ENCODE measurements at places on chromosomes 3 and 15.

DNA sequence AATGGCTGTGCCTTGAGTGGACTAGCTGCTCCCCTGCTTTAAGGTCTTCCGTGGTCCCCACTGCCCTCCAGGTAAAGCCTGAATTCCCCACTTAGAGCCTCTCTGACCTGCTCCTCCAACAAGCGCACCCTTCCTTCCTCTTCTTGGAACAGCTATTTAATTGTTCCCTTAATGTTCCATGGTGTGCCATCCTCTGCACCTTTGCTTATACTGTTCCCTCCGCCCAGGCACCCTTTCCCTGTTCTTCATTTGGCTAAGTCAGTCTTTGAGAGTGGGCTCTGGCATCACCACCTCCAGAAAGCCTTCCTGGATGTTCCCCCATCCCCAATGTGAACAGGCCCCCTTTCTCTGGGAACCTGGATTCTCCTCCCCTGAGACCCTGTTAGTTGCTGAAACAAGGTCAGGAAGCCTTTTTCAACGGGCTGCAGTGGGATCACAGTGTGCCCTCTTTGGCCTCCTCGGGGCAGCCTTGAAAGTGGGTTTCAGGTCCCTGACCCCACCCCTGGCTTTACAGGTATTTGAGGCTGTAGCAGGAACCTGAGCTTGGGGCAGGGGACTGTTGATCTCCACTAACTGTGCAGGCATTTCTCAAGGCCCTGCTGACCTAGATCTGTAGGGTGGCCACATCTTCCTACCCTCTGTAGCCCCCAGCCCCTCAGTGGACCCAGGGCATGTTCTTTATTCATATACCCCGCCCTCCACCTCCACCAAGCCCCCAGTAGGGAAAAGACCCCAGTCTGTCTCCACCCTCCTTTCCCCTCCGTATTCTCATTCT lies 5.0 kb downstream of the ISLR start:
- DNase-seq, result no peak

GRCh38 chr3:105647047-105647446 lies 221.8 kb downstream of the CBLB start:
- no peak for DNase-seq

GRCh38 chr3:174247687-174248152 lies 611.4 kb upstream of the NAALADL2 start:
- no peak for DNase-seq

GRCh38 chr3:113717818-113718217 lies 21.4 kb upstream of the USF3 start:
- DNase-seq, result no peak

- DNase-seq, result no peak
These were observed 208.9 kb downstream of the FAM43A start for GRCh38 chr3:194894538-194894937.

- peak; percentile 22 for DNase-seq
These were observed at the start of gene CSK for GRCh38 chr15:74781431-74782258. CSK (plus strand) TSS chr15:74782080; CDS start chr15:74798298, 16,218 bp downstream.

- DNase-seq, result no peak
These were observed 223.0 kb upstream of the LYSMD4 start for GRCh38 chr15:99956022-99956775.

- no peak for DNase-seq
These were observed 420.3 kb upstream of the CFAP20DC start for GRCh38 chr3:59469948-59470723.

GRCh38 chr3:148233403-148233802 lies 464.3 kb upstream of the AGTR1 start:
- no peak for DNase-seq

DNA sequence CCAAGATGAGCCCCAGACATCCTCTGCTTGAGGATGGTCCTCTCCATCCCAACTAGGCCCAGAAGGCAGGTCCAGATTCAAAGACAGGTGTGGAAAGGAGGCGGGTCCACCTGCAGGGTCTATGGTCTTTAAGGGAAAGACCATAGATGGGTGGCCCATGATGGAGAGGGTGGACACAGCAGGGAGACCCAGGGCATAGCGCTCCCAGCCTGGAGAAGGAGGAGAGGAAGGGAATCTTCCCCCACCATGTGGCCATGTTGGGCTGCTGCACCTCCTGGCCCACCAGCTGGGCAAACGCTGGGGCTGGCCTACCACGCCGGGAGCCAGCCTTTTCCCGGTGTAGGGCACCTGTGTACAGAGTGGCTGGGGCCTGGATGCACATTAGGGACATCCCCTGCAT lies 265.2 kb upstream of the TLE3 start:
- DNase-seq, result no peak

- no peak for DNase-seq
These were observed 539 bp upstream of the PLCL2 start for GRCh38 chr3:16884084-16884747.

DNA sequence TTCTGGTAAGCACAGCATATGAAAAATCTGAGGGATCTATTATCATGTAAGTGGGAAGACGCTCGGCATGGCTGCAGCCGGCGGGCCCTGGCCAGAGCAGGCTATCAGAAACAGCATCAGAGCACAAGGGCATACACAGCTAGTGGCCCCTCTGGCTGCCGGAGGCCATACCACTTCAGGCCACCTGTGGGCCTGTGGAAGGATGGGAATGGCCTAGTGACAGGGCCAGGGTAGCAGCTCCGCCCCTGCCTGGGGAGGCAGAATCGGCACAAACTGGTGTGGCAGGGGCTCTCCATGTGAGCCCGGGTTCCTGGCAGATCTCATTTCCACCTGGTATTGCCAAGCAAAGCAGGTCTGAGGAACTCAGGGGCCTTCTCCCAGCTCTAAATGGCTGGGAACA lies 46.4 kb downstream of the SH3BP5 start:
- no peak for DNase-seq

GRCh38 chr3:113285226-113285625 lies 73.9 kb downstream of the BOC start:
- DNase-seq, result no peak

- DNase-seq, result no peak
These were observed 210.6 kb upstream of the ZPLD1 start for GRCh38 chr3:102224171-102224570.

- no peak for DNase-seq
These were observed 8.9 kb downstream of the TAGLN3 start for GRCh38 chr3:112007633-112008032.

DNA sequence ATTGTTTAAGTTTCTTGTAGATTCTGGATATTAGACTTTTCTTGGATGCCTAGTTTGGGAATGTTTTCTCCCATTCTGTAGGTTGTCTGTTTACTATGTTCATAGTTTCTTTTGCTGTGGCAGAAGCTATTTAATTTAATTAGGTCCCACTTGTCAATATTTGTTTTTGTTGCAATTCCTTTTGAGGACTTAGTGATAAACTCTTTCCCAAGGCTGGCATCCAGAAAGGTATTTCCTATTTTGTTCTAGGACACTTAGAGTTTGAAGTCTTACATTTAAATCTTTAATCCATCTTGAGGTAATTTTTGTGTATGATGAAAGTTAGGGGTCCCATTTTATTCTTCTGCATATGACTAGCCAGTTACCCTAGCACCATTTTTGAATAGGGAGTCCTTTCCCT lies 54.9 kb downstream of the MME start:
- no peak for DNase-seq

- DNase-seq, result no peak
These were observed 97.3 kb upstream of the THRB start for GRCh38 chr3:24591661-24592555.
